ENCODE measurements at places on chromosomes 11 and 22.

DNA sequence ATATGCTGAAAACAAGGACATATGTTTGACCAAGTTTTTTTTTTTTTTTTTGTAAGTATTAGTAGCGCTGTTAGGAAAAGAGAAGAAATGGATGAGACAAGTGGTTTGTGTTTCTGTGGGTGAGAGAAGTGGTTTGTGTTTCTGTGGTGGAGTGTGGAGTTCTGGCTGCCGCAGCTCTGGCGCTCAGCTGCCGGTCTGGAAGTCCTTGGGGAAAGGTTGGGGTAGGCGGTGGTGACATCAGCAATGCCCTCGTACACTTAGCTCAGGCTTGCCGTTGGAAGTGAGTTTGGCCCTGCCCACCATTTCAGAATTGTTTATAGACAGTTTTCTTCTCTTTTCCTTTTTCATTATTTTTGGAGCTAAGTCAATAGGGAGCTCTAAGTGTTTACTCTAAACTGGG is 116.6 kb downstream of the TBC1D22A start:
- peak; percentile 24 for DNase-seq

GRCh38 chr11:43626798-43627197 is 53.7 kb upstream of the HSD17B12 start:
- DNase-seq: no peak

GRCh38 chr22:48538291-48538820 is 1289.3 kb downstream of the BRD1 start:
- DNase-seq: no peak

DNA sequence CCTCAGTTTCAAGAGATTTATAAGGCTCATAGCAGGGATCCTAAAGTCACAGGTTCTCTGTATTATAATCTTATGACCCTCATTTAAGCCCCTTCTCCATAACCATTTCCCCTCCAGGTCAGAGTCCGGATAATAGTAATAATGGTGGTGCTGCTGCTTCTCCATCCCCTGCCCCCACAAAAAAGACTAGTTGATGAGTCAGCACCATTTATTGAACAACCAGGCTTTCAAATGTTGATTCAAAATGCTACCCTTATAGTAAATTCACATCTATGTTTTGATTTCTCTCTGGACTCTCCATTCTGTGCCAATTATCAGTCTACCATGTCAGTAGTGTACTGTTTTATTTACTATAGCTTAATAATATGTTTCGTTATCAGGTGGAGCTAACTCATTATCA is 17.6 kb upstream of the RIC3 start:
- DNase-seq: no peak

- DNase-seq: peak; percentile 33
Measured at GRCh38 chr11:59754859-59755700, at the start of gene STX3. Gene STX3 (plus strand): TSS chr11:59755376. CDS start chr11:59755606, 230 bp downstream.

- DNase-seq: no peak
Measured at GRCh38 chr11:118921929-118922744, 3.6 kb downstream of the BCL9L start.

GRCh38 chr22:48106215-48106614 is 1343.8 kb downstream of the TBC1D22A start:
- no peak for DNase-seq

- DNase-seq: peak; percentile 40
Measured at GRCh38 chr11:93484716-93485115, 58.5 kb downstream of the SMCO4 start.

- DNase-seq: no peak
Measured at GRCh38 chr11:69108559-69108958, 47.2 kb upstream of the SMIM38 start.

DNA sequence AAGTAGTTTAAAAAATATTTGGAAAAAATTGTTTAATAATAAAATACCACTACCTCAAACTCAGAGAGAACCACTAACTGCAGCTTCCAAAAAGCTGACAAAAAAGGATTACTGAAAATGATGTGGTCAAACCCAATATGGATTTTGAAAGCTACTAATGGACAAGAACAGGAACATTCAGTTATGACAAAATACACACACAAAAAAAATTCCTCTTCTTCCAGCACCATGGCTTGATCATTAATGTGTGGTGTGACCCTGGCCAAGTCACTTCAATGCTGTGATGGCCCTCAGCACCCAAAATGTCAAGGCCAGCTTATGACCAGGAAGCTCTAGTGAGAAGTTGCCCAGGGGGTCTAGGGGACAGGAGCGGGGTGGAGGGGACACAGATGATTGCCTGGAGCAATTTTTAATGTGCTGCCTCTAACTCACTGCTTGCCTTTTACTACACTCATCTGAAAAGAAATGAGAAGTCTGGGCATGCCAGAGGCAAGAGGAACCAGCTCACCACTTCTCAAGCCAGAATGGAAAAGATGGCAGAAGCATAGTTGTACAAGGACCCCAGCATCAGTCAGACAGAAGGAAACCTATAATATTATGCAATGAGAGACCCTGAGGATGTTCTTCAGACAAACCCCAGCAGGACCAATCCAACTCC is 2.2 kb downstream of the SMCO4 start:
- DNase-seq: no peak

DNA sequence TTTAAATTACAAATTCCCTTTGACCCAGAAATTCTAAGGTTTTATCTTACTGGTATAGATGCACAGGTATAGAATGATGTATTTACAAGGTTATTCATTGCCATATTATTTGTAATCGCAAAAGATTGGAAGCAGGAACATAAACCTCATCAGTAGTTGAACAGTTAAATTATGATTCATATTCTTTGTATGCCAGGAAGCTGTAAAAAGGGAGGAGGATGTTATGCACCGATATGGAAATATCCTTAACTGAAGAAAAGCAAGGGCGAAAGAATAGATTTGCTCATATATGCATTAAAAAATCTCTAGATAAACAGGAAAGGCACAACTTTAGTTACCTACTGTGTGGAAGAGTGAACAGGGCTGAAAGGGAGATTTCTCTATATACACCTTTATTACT is 36.7 kb downstream of the PPFIA1 start:
- no peak for DNase-seq

- no peak for DNase-seq
Measured at GRCh38 chr22:22710719-22711531, 66.5 kb downstream of the GGTLC2 start.

- DNase-seq: no peak
Measured at GRCh38 chr22:36864454-36865215, 3.8 kb downstream of the NCF4 start.

DNA sequence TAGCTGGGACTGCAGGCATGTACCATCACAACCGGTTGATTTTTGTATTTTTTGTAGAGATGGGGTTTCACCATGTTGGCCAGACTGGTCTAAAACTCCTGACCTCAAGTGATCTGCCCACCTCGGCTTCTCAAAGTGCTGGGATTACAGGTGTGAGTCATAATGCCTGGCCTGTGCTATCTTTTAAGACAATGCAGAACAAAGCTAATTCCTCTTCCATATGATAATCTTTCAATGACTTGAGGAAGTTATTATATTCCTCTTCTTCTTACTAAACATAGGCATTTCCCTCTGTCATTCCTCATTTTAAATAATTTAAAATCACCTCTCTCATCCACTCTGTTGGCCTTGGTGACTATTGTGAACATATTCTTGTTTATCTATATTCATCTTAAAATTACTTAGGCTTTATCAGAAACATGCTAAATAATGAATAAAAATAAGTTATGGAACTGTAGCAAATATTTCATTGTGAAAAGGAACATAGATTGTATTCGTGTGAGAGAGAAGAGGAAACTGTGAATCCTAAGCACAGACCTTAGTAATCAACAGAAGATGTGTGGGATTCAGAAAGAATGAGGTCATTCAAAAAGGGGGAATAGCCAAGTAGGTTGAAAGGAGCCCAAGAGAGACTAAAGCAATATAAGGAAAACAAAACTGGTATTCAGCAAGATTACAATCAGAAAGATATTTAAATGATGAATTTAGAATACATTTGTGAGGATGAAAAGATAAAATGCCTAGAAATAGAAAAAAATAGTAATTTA is 269.4 kb downstream of the TTC28 start:
- DNase-seq: peak; percentile 47

DNA sequence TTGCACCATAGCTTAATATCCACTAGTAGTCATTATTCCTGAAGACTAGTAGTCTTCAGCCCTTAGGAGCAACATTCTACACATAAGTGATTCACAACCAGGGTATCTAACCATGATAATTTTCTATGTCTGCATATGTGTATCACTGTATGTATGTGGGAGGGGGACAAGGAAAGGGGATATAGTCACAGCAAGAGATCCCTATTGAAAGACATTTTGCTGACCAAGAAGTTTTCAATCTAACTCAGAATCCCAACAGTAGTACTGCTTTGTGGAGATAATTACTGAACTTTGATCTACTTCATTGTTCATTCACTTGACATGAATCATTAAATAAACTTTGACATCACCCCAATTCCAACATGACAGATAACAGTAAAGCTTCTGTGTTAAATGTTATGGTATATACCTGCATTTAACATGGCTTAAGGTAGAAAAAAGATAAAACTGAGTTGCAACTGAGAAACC is 10.3 kb downstream of the PIK3C2A start:
- DNase-seq: no peak

GRCh38 chr11:132311703-132312102 is 941.3 kb downstream of the NTM start:
- no peak for DNase-seq

DNA sequence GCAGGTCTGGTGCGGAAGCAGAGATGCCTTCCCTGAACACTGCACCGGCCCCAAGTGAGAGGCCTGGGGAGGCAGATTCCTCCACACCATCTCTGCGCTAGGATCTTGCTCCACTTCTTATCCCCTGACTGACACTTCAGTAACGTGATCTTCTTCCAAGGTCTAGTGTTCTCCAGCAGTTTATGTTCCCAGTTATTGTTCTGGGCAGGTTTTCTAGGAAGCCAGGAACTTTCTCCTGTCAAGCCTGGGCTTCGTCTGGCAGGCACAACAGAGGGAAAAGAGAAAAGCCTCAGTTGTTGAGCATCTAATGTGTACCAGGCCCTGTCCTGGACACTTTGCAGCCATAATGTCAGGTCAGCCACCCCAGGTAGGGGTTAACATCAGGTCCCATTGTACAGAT is 10.5 kb downstream of the CD82 start:
- no peak for DNase-seq

- DNase-seq: peak; percentile 47
Measured at GRCh38 chr11:108870373-108871020, 205.6 kb downstream of the DDX10 start.

- DNase-seq: no peak
Measured at GRCh38 chr22:39920134-39920743, 19.4 kb downstream of the GRAP2 start.
